ENCODE measurements at places on chromosomes 7 and 10.

- no peak for DNase-seq
Observed at GRCh38 chr7:77326131-77326530, 90.0 kb downstream of the GSAP start.

- no peak for DNase-seq
Observed at GRCh38 chr10:77513781-77514331, 123.8 kb downstream of the KCNMA1 start.

- DNase-seq, result no peak
Observed at GRCh38 chr10:97416565-97416964, 9.4 kb upstream of the PGAM1 start.

GRCh38 chr7:138247568-138248333, 171.5 kb downstream of the AKR1D1 start:
- no peak for DNase-seq

DNA sequence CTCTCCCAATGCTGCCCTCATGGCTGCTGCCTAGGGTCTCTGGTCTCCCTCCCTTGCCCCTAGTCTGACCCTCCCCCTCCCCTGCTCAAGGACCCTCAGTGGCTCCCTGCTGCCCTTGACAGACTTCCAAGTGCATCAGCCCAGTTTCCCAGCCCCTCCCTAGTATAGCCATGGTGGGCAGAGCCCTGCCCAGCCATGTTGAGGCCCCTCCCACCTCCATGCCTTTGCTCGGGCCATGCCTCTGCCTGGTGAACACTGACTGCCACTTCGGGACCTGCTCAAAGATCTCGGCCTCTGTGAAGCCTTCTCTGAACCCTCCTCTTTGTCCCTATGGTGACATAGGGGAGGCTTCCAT, 73.2 kb downstream of the MYL10 start:
- DNase-seq, result no peak

GRCh38 chr10:10477844-10478243, 539.8 kb upstream of the CELF2 start:
- no peak for DNase-seq

- no peak for DNase-seq
Observed at GRCh38 chr7:141455723-141456122, 95.5 kb upstream of the AGK start.

- DNase-seq, result no peak
Observed at GRCh38 chr7:128919881-128920799, 9.6 kb upstream of the KCP start.

Measured in CD8-positive, alpha-beta T cell (primary cell).